ENCODE measurements at places on chromosomes 6 and 20.

GRCh38 chr20:45344168-45344860, 3.9 kb downstream of the SDC4 start:
- DNase-seq, result no peak

DNA sequence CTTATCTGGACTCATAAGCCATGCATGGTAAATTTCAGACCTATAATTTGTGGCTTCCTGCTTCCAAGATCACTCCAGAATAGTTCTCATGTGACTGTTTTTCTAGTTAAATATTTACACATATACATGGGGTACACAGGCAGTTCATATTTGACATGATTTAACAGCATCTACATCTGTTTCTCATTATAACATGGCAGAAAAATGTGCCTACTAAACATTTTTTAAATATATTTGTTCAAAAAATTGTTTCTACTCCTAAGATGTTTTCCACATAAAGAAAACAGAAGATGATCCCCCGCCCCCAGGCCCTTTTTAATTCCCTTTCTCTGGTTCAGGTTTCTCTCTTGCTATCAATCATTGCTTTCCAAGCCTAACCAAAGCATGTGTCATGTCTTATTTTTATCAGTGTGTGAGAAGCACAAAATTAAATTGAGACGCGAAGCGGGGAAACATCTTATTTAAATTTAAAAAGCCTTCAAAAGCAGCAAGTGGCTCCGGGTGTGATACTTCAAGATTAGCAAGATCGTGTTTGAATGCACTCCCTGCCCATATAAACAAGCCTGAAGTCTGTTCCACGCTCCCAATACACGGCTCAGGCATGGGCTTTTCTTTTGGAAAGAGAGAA, 37.3 kb downstream of the IPCEF1 start:
- no peak for DNase-seq

DNA sequence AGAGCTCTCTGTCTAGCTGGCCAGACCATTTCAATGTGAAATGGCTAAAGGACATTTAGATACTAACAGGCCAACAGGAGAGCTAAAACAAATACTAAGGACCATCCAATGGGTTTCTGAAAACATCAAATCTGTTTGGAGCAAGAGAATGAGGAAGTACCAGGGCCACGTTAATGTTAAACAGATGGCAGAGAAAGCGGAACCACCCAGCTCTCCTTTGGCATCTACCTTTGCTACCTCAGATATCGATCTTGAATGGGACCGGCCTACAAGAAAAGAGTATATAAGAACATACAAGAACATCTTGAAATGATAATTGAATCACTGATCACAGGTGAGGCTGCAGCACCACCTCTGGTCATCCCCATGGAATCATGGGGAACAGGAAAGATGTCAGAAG, 31.8 kb downstream of the KCNK5 start:
- no peak for DNase-seq

DNA sequence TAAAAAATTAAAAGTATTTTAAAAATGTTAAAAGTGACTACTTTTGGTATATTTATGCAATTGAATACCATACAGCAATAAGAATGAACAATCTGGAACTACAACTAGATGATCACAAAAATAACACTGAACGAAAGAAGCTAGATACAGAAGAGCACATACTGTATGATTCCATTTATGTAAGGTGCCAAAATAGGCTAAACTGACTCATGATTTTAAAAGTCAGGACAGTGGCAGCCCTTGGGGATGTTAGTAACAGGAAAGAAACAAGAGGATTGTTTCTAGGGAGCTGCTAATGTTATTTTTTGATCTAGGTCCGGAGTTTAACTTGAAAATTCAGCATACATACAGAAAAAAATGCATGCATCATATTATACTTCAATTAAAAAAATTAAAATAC, 42.3 kb downstream of the KIF13A start:
- DNase-seq, result no peak

DNA sequence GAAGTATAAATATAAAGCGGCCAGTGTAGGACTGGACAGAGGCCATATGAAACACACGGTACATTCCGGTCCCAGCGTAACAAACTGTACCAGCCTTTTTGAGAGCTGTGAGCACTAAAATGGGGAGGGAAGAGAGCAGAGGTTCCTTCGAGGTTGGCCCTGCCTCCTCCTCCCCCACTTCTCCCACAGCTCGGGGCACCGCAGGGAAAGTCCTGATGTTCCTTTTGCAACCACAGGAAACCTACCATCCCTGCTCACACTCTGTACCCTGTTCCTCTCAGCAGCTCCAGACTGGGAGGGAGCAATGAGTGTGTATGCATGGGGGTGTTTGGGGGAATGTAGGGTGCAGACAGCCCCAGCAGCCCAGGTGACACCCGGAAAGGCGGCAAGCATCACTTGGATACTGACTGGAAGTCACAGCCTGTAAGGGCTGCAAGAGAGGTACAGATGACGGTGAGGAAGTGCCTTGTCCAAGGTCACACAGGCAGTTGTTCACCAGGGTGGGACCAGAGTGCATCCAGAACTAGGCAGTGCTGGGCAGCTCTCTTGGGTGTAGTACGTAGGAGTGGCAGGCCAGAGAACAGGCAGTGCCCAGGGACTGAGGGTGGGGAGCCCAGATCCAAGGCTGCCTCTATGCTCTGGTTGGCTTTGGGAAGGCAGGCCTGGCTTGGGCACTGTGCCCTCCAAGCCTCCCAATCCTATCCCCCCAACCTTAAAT, 11.0 kb upstream of the ARMC12 start:
- DNase-seq, result no peak

DNA sequence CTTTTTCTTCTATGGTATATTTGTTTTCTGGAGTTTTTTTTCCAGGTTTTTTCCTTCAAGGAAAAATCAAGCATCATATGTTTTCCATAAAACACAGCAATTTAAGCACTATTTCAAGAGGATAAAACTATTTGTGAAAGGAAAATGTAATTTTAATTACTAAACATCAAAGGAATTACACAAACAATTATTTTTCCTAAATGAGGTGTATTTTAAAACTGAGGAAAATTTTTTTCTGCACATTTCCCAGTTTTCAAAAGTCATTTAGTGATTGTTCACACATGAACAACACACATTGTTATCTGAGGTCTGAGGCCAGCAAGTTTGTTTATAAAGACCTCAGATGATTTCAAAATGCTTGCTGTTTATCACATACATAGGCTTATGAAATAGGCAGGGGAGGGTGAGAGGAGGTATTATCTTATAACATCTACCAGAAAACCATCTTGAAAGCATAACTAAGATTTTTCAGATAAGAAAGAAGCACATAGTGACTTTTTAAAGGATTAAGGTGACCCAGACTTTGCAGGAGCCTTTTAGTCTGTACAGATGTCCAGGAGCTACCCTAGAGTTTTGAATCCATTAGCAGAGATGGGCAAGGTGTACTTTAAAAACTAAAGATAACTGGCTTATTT, 381.6 kb downstream of the GJA1 start:
- no peak for DNase-seq

DNA sequence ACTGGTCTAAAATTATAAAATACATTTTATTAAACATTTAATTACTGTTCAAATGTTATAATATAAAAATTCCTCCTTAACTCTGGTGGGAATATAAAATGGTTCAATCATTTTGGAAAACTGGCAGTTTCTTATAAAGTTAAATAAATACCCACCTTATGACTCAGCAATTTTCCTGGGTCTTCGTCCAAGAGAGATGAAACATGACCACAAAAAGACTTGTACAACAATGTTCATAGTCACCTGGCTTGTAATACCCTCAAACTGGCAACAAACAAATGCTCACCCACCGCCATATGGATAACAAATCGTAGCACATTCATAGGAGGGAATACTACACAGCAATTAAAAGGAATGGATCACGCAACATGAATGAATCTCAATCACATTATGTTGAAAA, 66.0 kb upstream of the RIN2 start:
- DNase-seq, result no peak

GRCh38 chr20:4160761-4161305, 145.5 kb upstream of the RNF24 start:
- DNase-seq, result no peak

DNA sequence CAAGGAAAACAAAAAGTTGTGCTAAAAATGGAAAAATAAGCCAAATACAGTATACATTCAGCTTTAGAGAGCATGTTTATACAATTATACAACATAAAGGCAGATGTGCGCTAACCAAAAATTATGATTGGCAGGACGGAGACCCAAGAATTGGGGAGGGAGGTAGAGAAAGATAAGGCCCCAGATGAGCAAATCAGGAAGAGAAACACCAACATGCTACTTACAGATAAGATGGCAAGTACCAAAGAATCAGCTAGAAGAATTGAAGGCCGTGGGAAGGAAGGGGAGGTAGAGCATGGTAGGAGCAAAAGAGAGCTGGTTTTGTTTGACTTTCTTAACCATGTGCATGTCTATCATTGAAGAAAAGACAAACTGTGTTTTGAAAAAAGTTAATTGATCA, 45.4 kb downstream of the PRND start:
- no peak for DNase-seq

GRCh38 chr6:2797564-2798031, 32.4 kb downstream of the WRNIP1 start:
- no peak for DNase-seq

GRCh38 chr6:137737836-137738596, 129.0 kb upstream of the TNFAIP3 start:
- DNase-seq, result no peak

- DNase-seq, result no peak
Measured at GRCh38 chr20:48744515-48744914, 83.3 kb downstream of the PREX1 start.

GRCh38 chr6:12636336-12636735, 80.2 kb upstream of the PHACTR1 start:
- no peak for DNase-seq

- no peak for DNase-seq
Measured at GRCh38 chr20:52270696-52271095, 79.1 kb upstream of the ZFP64 start.

GRCh38 chr6:150243620-150244314, 100.9 kb downstream of the PPP1R14C start:
- no peak for DNase-seq

DNA sequence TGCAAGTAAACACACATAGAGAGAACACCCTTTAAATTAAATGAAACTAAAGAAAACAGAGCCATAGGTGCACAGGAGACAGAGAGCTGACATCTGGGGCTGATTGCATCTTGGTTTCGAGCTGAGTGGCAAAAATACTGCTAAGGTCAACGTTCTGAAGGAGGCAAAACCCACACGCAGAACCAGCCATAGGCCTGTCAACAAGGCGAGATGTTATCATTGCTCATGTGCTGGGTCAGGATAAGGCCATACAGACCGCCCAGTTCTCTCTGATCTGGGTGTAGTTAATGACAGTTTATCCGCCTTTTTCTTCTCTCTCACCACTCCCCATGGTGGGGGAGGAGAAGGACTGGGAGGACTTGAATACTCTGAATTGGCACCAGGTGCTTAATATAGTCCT, 4.5 kb upstream of the FAM110A start:
- DNase-seq, result no peak

- no peak for DNase-seq
Measured at GRCh38 chr6:167528239-167528638, 203.4 kb downstream of the TTLL2 start.

- no peak for DNase-seq
Measured at GRCh38 chr6:90105506-90106170, 191.0 kb downstream of the BACH2 start.

DNA sequence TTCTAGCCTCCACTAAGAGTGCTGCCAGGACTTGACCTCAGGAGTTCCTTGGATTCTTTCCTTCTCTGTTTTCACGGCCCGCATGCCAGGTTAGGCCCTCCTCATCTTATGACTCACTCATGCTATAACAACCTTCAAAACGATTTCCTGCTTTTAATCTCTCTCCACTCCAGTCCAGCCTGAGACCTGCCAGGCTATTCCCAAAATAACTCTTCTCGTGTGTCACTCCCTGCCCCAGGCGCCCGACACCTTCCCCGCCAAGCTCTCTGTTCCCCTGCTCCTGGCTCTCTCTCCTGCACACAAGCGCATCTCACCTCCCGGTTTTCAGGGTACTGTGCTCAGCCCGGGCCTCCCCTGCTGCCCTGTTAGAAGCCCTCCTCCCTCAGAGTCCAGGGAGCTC, 64.1 kb upstream of the RPS6KA2 start:
- no peak for DNase-seq

DNA sequence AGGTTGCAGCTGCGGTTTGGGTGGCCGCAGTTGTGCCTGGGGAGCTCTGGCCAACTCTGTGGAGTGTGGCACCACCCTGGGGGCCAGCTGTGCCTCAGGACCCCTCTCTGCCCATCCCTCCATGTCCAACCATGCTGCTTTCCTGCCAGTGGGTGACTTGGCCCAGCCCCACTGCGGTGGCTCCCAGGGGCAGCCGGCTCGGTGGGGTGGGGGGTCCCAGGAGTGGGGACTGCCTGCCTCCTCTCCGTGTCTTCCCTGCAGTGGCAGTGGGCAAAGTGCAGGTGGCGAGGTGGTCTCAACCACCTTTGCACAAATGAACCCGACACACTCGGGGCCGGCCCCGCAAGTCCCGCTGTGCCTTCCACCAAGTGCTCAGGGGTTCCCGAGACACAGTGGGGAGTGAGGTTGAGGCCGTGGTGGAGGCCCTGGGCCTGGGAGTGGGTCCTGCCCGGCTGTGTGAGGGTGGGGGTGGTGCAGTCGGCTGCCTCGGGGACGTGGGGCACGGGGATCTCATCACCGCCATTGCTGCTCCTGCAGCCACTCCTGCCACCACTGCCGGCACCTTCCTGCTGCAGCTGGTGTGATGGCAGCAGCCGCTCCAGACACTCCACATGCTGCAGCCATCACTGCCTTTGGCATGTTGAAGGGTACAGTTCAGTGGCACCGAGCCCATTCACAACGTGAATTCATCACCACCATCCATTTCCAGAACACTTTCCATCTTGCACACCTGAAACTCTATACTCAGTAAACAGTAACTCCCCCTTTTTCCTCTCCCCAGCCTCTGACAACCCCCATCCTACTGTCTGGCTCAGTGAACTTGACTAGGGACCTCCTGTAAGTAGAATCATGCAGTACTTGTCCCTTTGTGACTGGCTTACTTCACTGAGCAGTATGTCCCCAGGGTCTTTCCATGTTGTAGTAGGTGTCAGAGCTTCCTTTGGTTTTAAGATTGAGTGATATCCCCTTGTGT, 10.7 kb upstream of the SLCO4A1 start:
- DNase-seq, result no peak

- no peak for DNase-seq
Measured at GRCh38 chr6:118304321-118304720, 243.8 kb upstream of the PLN start.

All from stimulated activated CD4-positive, alpha-beta T cell treated with anti-CD3 and anti-CD28 coated beads, TNF-alpha, amount 100 ng/mL, for 24 hours (primary cell).